Stimulated activated CD4-positive, alpha-beta T cell treated with anti-CD3 and anti-CD28 coated beads, Interleukin-1b, Interleukin-23, amount 100 ng/mL, for 1 hour (primary cell): ENCODE measurements at places on chromosomes 12 and 14.

- no peak for DNase-seq
These were observed 37.7 kb downstream of the GLT8D2 start for GRCh38 chr12:104012331-104012730.

- DNase-seq: no peak
These were observed 10.7 kb upstream of the NEUROD4 start for GRCh38 chr12:55008944-55009585.

GRCh38 chr14:36988568-36988967 lies 183.8 kb downstream of the SLC25A21 start:
- no peak for DNase-seq

DNA sequence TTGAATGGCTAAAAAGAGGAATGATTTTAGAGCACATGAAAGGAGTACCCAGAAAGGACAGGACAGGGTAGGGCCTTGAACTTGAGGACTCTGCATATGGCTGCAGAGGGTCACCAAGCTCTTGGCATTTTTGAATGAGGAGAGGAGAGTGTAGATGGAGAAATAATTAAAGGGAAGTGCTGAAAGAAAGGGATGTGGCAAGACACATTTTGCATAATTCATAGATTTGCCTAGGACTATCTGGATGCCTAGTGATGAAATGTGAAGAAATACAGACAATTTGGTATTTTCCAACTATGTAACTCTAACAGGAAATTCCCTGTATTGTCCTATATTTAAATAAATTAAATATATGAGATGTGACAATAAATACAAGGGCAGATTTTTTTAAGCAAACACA lies 27.5 kb upstream of the MDM1 start:
- no peak for DNase-seq

DNA sequence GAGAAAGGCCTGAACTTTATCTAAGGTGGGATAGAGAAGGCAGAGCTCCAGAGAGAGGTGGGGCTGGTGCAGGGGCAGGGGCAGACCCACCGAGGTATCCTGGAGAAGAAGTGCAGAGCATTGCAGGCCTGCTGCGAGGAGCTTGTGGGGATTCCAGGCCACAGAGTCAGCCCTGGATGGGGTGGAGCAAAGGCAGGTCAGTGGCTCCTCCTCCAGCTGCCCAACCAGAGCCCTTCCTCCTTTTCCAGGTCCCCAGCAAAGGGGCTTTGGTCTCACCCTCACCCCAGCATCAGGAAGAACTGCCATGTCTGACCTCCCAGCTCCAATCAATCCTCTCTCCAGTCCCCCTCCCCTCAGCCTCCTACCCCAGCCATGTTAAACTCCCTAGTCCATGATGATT lies 19.8 kb upstream of the ZNF740 start:
- DNase-seq: no peak

DNA sequence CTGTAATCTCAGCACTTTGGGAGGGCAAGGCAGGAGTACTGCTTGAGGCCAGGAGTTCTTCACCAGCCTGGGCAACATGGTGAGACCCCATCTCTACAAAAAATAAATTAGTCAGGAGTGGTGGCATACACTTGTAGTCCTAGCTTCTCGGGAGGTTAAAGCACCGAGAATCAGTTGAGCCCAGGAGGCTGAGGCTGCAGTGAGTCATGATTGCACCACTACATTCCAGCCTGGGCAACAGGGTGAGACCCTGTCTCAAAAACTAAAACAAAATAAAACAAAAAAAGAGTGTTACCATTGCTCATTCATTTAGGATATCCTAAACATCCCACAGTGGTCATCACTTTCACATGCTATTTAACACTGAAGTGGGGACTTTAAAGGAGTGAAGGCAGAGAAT lies 7.8 kb downstream of the NEK9 start:
- no peak for DNase-seq

GRCh38 chr14:36738269-36738668 lies 76.6 kb downstream of the PAX9 start:
- DNase-seq: no peak

GRCh38 chr12:110750784-110751461 lies 8.2 kb upstream of the PPP1CC start:
- no peak for DNase-seq

GRCh38 chr12:12379831-12380730 lies 23.2 kb downstream of the BORCS5 start:
- DNase-seq: no peak

DNA sequence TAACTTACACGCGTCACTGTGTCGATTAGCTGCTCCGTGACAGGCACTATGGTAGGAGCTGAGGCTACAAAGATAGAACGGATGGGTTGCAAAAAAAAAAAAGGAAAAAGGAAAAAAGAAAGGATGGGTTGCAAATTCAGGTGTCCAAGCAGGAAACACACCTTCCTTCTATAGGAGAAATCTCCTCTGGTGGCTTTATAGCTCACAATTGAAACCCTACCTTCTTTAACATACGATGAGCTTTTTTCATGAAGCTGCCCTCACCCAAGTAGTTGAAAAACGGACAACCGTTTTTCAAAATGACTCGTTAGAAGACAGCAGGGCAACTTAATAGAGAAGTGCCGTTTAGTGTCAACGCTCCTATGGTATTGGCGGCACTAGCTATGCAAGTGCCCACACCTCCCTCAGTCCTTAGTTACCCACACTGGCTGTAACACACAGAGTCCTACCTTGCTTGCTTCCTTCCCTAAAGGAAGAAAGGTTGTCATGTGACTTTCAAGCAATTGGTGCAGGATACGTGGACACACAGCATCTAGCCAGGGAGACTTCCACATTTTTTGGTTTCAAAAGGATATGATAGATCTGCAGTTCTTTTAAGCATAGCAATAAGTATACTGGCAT lies 682 bp upstream of the TRIP11 start:
- DNase-seq: no peak

DNA sequence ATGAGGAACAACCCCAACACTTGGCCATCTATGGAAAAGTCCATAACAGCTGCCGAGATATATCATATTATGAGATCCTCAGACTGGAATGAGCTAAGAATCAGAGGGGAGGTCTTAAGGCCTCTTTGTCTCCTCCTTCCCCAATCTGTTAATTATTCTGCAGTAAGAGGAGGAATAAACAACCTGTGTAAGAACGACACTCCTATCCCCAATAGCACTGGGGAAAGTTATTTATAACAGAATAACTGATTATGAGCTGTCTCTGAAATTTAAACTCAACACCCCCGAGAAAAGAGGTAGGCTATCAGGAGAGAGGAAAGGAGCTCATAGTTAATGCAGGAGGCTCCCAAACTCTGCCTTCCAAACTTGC lies 68.0 kb downstream of the NIN start:
- no peak for DNase-seq

- no peak for DNase-seq
These were observed 25.6 kb downstream of the CRADD start for GRCh38 chr12:93702707-93703315.

DNA sequence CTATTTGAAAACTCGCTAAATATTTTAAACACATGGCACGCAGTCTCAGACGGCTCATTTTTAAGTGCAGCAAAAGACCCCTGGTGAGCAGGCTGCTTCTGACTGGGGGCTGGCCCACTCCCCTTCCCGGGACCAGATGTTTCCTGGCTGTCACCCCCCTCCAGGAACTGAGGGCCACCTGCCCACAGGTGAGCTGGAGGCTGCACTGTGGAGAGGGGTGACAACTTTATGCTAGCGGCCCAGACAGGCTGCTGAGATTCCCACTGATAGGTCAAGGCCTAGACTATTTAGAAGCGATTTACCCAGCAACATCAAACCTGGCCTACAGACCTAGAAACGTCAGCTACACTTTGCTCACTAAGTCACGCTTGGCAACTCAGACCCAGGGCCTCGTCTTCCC lies 92.1 kb downstream of the BCL11B start:
- no peak for DNase-seq

- DNase-seq: no peak
These were observed 217.6 kb downstream of the EFCAB11 start for GRCh38 chr14:89736881-89737280.

DNA sequence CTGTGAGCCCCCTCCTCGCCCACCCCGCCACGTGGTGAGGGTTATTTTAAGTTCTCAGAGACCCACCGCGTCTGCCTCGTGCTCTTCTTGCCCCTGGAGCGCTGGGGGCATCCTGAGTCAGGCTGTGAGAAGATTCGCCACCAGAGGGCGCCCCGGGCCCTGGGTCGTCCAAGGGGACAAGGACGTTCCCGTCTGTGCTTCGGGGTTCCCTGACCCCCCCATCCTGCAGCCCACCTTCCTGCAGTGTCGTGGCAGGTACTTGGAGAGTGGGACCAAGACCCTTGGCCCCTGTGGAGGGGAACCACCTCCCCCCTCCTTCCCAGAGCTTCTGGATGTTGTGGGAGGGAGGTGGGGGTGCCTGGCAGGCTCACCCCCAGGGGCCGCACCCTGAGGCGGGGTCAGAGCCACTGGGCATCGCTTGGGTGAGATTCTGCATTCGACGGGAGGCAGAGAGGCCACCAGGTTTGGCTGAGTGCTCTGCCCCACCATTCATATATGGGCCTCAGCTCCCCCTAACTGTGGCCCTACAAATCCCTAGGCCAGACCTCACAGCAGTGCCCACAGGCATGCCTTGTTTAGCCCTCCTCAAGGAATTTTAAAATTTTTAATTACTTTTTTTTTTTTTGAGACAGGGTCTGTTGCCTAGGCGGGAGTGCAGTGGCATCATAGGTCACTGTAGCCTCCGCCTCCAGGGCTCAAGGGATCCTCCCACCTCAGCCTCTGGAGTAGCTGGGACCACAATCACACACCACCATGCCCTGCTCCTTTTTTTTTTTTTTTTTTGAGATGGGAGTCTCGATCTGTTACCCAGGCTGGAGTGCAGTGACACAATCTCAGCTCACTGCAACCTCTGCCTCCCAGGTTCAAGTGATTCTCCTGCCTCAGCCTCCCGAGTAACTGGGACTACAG lies 17.0 kb downstream of the RHOF start:
- DNase-seq: peak; percentile 83

DNA sequence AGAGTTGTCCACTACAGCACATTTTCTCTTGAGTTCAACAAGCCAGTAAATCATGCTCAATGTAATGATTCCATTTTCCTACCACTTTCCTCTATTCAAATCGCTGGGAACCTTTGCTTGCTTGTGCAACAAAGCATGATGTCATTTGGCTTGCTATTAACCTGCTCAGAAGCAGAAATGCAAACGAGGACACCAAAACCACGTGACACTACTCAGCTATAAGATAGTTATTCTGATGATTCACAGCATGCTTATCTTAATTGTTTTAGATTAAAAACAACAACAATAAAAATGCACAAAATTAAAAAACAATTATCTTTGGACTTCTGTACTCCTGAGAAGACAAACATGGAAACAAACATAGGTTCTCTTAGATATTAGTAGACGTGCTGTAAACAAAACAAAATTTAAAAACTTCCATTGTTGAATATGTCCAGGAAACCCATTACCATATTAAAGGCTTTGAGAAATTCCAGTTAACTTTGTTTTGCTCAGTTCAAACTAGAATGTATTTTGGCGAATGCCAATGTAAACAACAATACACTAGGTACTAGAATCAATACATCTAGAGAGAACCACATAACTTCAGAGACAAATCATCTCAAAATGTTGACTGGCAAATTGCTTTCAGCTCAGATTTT lies 77.5 kb upstream of the KRAS start:
- no peak for DNase-seq

GRCh38 chr12:83102499-83102898 lies 415.8 kb downstream of the TMTC2 start:
- no peak for DNase-seq

GRCh38 chr14:84643446-84643845 lies 886.5 kb upstream of the FLRT2 start:
- no peak for DNase-seq

DNA sequence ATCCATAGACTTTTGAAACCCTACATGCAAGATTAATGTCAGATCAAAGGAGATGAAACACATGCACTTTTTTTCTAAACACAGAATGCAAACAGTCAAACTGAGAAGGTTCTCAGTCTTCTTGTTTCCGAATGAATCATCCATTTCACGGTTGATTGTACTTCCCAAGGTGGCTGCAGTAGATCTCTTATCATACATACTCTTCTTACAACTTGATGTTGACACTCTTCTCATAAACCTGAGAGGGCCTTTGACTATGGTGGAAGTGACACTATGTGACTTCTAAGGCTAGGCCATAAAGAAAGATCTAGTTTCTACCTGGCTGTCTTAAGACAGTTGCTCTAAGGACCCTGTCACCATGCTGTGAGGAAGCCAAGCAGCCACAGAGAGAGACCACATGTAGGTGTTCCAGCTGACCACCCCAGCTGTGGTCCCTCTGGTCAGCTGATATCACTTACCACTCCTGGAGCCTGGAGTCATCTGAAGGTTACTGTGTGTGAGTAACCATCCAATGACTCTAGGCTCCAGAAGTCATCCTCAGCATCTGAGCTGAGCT lies 67.2 kb upstream of the HMGA2 start:
- DNase-seq: no peak

DNA sequence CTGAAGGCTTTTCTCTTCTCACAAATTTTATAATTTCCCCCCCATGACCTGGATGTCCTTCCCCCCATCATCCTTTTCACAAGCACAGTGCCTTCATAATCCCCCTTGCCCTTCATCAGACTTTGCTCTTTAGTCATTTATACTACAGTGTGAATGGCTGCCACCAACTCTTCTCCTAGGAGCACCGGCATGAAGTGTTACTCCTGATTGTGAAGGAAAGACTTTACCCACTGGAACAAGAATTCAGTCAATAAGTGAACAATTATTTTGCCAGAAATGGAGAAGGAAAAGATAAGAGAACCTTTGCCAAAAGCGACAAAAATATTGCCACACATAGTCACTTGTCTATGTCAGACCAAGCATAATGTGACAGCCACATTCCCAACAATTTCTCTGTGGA lies 5.0 kb downstream of the SERPINA9 start:
- no peak for DNase-seq

DNA sequence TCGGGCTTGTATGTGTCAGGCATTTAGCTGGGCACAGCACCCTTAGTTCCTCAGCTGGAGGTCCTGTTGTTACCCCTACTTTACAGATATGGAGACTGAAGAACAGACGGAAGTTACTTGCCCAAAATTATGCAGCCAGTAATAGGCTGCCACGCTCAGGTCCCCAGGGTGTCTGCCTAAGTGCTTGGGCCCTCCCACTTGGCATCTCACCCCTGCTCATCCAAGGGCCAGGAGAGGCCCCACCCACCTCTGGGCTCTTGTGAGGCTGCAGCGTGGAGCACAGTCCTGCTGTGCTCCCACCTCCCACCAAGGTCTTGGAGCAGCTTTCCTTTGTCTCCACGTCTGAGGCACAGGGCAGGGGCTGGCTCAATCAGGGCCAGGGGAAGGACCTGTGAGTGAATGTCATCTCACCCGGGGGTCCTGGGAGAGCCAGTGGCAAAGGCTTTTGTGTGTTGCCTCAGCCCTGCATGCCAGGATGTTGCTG lies 64.6 kb downstream of the BEGAIN start:
- no peak for DNase-seq

GRCh38 chr12:52122540-52122871 lies 43.0 kb downstream of the SMIM41 start:
- DNase-seq: no peak
